ENCODE measurements at places on chromosomes 16 and 17.

- DNase-seq, result no peak
Observed at GRCh38 chr17:42670789-42671657, 5.8 kb downstream of the PLEKHH3 start.

- peak; percentile 99 for DNase-seq
Observed at GRCh38 chr16:21626659-21627277, 25.6 kb downstream of the IGSF6 start.

GRCh38 chr16:48366165-48367093 is 18.8 kb downstream of the SIAH1 start:
- DNase-seq, result peak; percentile 72

DNA sequence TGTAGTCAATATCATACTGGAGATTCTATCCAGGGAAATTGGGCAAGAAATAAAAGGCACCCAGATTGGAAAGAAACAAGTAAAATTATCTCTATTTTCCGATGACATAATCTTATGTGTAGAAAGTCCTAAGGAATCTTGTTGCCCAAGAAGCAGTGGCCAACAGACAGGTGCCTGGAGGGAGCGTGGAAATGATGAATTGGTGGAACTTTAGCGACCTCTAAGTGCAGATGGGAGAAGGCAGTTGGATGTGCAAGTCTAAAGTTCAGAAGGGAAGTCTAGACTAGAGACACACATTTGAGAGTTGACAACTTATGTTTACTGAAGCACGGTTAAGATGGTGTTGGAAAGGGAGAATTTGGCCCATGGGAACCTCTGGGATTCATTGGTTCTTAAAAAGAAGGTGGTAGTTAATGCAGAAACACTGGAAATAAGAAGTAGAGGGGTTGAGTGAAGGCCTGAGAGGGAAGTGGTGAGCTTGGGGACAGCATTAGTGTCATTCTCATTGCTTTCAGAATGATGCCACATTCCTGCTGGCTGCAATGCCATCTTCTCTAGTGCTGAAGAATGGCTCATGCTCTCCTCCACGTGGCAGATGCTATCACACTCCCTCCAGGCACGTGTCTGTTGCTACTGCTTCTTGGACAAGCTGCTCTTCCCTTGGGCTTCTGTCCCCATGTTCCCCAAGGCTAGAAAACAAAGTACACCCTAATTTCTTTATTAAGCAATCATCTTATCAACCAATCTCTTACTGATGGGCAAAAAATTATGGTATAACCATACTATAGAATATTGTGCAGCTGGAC is 24.0 kb downstream of the TAT start:
- DNase-seq, result peak; percentile 17

- no peak for DNase-seq
Observed at GRCh38 chr16:11091021-11091785, 146.8 kb downstream of the CLEC16A start.

- DNase-seq, result no peak
Observed at GRCh38 chr16:8935989-8936388, 27.7 kb downstream of the USP7 start.

DNA sequence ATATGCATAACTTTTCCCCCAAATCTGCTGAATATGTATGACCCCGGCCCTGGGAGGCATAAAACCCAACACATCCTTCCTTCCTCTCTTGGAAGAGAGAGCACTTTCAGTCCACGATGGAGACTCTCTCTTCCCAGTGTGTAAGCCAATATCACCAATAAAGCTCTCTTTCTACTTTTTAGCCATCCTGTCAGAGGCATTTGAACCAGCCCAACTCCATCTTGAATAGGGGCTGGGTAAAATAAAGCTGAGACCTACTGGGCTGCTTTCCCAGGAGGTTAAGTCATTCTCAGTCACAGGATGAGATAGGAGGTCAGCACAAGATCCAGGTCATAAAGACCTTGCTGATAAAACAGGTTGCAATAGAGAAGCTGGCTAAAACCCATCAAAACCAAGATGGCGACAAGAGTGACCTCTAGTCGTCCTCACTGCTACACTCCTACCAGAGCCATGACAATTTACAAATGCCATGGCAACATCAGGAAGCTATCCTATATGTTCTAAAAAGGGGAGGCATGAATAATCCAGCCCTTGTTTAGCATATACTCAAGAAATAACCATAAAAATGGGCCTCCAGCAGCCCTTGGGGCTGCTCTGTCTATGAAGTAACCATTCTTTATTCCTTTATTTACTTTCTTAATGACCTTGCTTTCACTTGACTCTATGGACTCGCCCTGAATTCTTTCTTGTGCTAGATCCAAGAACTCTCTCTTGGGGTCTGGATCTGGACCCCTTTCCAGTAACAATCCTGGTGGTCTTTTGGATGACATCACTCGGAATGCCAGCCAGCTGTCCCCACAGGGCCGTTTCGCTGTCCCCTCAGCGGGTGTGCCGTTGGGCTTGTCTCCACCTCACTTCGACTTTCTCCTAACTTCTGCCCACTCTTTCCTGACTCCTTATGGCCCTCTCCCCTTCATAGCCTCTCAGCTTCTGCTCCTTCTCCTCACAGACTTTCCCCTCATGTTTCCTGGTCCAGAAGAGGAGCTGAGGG is 53.4 kb upstream of the NKD1 start:
- DNase-seq, result no peak

DNA sequence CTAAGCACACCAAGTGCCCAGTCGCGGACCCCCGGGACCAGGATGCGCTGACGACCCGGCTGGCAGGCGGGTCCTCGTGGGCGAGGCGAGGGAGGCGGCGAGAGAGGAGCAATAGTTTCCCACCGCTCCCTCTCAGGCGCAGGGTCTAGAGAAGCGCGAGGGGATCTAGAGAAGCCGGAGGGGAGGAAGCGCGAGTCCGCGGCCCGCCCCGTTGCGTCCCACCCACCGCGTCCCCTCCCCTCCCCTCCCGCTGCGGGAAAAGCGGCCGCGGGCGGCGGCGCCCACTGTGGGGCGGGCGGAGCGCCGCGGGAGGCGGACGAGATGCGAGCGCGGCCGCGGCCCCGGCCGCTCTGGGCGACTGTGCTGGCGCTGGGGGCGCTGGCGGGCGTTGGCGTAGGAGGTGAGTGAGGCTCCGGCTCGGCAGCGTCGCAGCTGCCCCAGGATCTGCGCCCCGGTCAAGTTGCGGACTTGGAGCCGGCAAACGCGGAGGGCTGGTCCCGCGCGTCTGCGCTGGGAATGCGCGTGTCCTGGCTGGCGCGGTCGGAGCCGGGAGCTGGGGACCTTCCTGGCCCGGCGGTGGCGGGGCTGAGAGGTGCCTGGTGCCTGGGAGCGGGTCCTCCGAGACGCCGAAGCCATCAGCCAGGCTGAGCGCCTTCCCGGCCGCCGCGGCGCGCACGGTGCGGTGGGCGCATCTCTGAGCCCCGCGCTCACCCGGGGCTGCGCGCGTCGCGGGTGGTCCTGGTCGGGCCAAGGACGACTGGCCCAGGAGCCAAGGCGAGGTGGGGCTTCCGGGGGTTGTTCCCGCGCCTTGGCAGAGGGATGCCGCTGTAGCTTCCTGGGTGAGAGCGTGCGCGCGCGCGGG is at the start of gene ITGB3:
TSS of gene ITGB3 (plus strand) at position 287 of the 862 bp plus-strand sequence. CDS start at position 322, 35 bp downstream.
- DNase-seq, result peak; percentile 50

DNA sequence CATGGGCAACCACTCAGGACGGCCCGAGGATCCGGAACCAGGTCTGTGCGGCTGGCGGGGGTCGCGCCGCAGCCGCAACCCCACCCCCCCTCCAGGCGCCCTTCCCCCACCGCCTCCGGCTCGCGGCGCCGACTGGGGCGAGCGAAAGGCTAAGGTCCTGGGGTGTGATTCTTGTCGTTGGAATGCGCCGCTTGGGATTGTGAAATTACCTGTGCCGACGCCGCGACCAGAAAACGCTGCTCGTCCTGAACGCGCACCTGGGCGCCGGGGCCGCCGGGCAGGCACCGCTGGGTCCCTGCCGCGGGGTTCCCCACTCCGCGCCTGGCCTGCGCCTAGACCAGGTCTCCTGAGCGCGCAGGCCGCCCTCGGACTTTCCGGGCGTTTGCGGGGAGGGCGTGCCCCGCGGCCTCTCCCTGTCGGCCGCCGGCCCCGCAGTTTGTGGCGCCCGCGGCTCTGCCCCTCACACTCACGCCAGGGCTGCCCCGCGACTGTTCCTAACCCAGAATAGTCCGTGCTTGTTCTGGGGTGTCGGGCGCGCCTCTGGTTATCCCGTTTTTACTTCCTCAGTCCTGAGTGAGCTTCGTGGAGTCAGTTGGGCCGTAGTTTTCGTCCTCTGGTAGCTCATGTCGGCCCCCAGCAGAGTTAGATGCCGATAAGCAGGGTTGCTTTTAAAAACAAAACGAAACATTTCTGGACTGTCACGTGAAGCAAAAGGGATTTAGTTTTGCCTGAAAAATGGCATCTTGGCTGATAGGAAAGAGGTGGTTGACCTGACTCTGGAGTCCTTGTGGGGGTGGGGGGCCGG is 147.2 kb downstream of the SPECC1 start:
- DNase-seq, result peak; percentile 14

- peak; percentile 52 for DNase-seq
Observed at GRCh38 chr16:3131755-3132377, 3.0 kb upstream of the ZNF213 start.

DNA sequence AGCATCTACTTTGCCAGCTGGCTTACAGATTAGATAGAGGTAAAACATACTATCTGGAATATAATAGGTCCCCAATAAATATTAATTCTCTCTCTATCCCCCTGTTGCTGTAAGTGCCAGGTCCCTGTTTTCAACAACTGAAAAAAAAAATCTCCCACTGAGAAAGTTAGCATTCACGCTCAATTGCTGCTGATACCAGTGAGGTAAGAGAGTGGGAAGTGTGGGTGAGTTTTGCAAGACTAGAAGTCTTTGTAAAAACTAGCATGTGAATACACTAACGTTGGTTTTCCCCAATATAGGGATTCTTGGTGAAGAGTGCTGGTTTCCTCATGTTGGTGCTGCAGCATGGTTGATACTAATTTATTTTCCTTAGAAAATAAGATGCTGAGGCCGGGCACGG is 11.7 kb upstream of the TAOK1 start:
- DNase-seq, result no peak

GRCh38 chr16:9738690-9739089 is 443.5 kb downstream of the GRIN2A start:
- DNase-seq, result no peak

DNA sequence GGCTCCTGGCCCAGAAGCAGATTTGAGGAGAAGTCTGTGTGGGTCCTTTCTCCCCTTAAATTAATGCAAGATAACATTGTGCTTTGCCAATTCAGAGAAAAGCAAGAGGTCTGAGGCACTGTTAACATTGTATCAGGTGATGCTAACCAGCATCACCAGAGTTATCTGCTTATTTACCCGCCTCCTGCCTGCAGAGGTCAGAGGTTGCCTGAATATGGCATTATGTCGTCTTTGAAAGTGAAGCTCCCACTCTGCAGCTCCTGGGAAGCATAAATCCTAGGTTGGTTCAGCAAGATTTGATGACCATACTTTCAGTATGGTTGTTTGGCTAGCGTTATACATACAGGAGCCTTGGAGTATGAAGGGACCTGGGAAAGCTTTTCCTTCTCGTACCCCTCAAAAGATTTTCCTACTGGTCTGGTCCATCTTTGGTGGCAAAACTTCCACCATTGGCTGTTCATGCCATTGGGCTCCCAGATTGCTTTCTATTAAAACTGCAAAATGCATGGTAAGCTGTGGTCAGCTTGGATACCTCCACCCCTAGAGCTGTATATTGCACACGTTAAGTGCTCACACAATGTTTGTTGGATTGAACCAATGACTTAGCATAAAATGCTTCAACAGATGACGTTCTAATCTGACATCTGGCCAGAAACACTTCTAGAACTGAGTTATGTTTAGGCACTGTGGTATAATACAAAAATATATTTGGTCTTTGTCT is 24.1 kb downstream of the CHD9 start:
- DNase-seq, result no peak

- no peak for DNase-seq
Observed at GRCh38 chr16:10878644-10879501, 1.9 kb downstream of the CIITA start.

- DNase-seq, result no peak
Observed at GRCh38 chr17:78707016-78707415, 75.1 kb downstream of the CYTH1 start.

GRCh38 chr16:78485188-78485916 is 385.9 kb downstream of the WWOX start:
- no peak for DNase-seq

GRCh38 chr16:76190480-76190879 is 86.7 kb upstream of the CNTNAP4 start:
- DNase-seq, result no peak

DNA sequence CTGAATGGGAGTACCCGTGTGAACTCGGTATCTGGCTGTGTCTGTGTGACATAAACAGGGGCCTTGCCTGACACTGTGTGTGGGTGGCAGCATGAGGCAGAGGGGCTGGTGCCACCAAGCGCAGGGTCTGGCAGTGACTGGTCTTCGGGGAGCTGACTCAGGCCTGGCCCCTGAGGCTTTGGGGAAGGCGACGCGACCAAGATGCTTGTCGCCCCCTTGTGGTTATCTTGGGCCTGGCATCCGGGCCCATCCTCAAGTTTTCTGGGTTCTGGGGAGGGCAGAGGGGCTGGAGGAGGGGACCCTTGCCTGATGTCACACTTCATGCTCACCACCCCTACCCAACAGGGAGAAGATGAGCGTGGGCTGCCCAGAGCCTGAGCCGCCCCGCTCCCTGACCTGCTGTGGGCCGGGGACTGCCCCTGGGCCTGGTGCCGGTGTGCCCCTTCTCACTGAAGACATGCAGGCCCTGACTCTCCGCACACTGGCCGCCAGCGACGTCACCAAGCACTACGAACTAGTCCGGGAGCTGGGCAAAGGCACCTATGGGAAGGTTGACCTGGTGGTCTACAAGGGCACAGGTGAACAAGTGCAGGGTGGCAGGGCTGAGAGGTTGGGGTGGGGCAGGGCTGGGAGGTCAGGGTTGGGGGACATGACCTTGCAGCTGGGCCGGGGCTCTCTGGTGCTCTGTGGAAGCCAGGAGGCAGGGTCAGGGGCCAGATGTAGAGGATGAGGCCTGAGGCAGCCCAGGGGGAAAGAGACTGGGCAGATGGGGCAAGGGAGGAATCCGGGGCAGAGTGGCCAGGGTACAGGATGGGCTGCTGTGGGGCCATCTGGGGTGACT is 24.9 kb downstream of the SBK1 start:
- peak; percentile 25 for DNase-seq

GRCh38 chr17:44374306-44375195 is 10.9 kb upstream of the FAM171A2 start:
- DNase-seq, result no peak

DNA sequence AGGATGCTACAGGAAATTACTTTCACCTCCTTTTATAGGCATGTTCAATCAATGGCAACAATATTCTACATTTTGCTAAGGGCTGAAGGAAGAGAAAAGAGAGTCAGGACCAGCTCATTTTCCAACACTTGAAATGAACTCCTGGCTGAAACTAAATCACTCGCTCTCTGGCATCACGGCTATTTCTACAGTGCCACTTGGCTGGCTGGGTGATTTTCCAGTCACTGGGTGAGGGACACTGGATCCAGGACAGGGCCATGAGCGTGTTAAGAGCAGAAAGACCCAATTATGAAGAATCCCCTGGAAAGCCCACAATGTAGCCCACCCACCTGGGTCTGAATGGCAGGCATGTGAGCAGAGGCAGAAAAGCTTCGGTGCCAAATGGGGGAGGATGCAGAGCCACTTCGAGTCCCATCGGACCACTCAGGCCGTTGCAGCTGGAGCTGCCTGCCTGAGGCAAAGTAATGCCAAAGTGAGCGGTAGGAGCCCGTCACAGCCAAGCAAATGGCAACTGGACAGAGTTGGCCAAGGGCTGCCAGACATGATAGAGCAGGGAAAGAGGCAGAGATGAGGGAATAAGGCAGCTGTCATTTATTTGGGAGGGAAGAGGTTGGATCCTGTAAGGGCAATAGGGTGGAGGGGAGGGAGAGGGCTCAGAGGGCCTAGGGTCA is 246.2 kb downstream of the STX8 start:
- no peak for DNase-seq
